Erythroblast (primary cell): ENCODE measurements at places on chromosomes 6 and 20.

DNA sequence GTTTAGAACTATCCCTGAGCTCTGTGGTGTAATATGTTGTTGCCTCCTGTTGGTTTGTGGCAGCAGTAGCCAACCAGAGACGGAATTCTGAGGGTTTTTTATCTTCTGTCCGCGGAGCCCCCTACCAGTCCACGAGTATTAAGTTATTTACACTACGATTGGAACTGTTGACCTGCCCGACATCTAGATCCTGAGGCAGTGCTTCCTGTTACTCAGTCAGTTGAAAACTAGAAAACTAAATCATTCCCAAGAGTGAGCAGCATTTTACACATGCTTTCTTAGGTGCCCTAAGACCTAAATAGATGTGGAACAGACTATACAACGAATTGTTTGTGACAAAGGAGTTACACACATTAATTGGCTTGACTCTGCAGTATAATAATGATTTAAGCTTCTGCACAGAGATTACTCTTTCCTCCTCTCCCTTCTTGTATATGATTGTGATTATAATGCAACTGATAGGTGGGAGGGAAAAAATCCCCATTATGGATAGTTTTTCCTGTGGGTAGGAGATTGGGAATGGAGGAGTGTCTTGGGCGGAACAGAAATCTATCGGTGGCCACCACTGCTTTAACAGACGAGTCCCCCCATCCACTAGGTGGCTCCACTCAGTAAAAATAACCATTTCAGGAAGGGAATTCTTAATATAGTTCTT lies 1.7 kb downstream of the LOC128125822 start:
- DNase-seq, result peak; percentile 75

GRCh38 chr6:28589234-28589956 lies 63.7 kb downstream of the GPX5 start:
- DNase-seq, result peak; percentile 63

DNA sequence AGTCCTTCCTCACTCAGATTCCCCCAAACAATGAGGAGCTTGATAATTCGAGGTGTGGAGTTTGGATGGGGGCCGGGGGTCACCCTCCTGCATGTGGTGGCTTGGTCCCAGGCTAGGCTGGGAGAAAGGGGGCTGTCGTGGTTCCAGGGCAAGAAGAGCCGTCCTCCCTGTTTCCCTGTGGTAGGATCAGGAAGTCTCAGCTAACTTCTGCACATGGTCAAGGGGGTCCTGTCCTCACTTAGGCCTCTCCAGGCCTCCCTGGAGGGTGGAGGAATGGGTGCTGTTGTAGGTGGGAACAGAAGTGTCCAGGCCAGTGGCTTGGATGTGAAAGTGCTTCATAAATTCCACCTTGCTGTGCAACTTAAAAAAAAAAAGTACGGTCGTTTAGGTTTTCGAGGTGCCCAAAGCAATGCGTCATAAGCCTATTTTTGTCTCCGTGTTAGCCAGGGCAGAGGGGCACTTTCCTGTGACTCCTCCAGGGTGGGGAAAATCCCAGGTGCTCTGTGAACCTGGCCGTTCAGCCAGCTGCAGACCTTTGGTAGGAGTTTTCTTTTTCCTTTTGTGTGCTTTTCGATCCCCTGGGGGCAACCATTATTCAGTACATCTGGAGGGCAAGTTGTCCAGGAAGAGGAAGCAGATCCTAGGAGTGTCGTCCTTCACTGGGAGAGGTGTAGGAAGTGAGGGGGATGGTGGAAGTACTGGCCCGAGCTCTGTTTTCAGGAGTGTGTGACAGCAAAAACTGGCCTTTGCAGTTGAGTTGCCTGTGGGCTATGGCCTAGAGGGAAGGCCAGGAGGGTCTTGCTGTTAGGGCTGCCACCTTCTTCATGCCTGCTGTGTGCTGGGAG lies 9.6 kb downstream of the IGF2R start:
- no peak for DNase-seq

DNA sequence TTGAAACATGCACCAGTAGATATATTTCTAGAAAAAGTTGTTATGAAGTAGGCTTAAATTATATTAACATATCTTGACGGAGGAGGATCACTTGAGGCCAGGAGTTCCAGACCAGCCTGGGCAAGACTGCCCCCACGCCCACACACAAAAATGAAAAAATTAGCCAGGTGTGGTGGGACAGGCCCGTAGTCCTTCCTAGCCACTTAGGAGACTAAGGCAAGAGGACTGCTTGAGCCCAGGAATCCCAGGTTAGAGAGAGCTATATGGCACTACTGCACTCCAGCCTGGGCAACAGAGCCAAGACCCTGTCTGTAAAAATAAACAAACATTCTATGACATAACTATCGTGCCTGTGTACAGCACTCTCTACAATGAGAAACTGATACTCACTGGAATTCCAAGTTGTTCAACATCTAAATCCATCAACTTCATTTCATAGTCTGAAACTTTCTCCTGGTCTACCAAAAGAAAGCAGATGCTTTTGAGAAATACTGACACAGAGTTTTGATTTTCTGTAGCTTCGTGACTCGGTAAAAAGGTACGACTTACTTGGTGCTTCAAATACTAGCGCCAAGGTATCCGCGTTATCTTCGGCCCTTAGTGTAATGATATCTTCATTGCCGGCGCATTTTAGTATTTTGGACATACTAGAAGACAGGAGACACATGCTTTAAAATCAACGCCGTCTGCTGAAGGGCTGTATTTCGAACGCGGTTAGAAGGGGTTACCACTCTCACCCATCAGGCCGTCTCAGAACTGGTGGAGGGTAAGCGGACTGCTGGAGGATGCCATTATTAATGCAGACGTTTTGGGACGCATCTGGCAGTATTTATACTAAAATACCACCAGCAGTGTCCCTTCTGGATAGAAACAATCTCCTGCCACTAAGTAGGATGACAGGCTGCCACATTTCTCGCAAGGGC lies 1.3 kb downstream of the PCNA start:
- peak; percentile 74 for DNase-seq

DNA sequence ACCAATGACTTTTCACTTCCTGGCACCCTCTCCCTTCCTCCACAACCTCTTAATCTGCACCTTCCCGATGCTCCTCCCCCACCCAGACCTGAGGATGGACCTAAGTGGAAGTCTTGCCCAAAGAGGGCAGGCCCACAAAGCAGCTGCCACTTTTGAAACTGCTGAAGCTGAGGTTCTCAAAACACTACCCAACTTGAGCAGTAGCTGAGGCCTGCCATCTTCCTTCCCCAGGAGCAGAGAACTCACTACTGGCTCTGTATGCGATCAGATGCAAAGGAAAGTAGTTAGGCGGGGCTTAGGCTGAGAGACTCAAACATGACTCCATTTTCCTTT lies 1.5 kb downstream of the HM13 start:
- peak; percentile 19 for DNase-seq

GRCh38 chr20:38680500-38681306 lies 43.6 kb upstream of the SLC32A1 start:
- DNase-seq, result peak; percentile 48

- no peak for DNase-seq
Observed at GRCh38 chr6:73108949-73109348, 116.3 kb downstream of the KHDC1L start.

- no peak for DNase-seq
Observed at GRCh38 chr6:116933485-116933884, 56.4 kb downstream of the RFX6 start.

DNA sequence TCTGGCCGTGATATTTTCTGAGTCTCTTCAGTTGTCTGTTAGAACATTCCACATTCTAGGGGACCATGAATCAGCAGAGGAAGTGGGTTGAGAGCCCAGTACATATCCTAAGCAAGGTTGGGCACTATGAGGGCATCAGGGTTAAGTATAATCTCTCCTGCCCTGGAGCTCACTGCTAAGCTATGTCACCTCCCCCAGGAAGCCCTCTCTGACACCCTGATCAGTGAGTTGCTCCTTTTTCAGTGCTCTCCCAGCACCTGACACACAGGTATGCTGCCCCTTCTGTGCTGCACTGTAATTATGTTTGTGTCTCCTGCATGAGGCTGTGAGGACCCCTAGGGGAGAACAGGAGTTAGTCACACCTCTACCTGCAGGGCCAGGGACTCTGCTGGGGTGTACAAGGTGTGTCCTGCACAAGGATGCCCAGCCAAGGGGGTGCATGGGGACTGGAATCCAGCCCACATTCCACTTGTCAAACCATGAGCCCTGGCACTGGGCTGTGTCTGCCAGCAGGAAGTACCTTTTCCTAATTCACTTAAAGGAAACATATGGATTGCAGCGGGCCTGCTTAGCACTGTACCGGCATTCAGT lies 3.9 kb downstream of the RAB44 start:
- no peak for DNase-seq

GRCh38 chr20:58810116-58810878 lies 40.4 kb downstream of the GNAS-AS1 start:
- DNase-seq, result no peak

- DNase-seq, result peak; percentile 90
Observed at GRCh38 chr6:90296341-90297114, at the start of gene BACH2. Gene BACH2 (minus strand): TSS chr6:90296843. CDS start chr6:90008844, 287,999 bp downstream.

DNA sequence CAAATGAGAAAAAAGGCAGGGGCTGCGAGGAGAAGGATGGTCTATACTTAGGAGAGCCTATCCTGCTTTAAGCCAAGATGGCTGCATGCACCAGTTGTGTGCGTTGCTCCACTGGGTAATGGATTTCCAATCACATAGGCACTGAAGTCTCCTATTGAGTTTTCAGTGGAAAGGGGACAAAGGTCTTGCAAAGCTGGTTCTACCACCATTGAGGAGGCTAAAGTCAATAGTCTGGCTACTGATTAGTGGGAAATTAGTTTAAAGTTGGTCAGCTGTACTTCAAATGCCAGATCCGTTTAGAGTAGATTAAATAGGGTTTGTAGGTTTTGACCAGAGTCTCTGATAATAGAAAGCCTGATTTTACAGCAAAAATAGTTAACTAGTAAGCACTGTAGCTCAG lies 104.9 kb downstream of the SESN1 start:
- no peak for DNase-seq

DNA sequence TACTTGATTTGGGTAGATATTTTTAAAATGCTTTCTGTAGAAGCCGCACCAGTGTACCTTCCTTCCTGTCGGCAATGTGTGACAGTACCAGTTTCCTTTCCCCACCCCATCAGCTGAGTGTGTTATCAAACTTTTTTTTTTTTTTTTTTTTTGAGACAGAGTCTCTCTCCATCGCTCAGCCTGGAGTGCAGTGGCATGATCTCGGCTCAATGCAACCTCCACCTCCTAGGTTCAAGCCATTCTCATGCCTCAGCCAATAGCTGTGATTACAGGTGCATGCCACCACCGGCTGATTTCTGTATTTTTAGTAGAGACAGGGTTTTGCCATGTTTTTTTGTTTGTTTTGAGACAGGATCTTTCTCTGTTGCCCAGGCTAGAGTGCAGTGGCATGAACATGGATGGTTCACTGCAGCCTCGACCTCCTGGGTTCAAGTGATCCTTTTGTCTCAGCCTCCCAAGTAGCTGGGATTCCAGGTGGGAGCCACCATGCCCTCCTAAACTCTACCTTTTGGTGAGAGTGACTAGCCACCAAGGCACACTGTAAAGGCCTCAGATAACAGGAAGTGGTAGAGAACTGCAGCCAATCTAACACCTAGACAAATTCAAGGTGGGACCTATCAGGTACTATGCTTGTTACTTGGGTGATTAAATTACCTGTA lies 26.5 kb upstream of the ZBTB22 start:
- DNase-seq, result no peak

DNA sequence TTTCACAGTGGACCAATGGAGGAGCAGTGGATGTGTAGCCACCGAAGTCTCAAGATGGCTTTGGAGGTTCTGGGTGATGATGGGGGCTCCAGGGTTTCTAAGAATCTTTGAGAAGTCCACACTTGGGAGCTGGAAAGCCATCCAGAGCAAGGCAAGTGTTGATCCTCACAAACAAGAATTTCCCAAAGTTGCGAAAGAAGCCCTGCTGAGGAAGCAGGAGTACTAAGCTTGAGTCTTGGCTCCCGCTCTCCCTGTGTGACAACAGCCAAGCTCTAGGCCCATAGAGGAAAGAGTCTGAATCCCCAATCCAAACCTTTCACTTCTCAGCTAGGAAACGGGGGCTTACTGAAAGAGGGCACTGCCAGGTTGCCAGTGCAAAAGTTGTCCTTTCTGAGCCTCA lies 106.0 kb downstream of the EDN3 start:
- no peak for DNase-seq

- DNase-seq, result no peak
Observed at GRCh38 chr20:10170261-10170660, 48.4 kb upstream of the SNAP25 start.

GRCh38 chr6:160379466-160379865 lies 31.3 kb downstream of the SLC22A3 start:
- no peak for DNase-seq

GRCh38 chr6:35417979-35418661 lies 34.0 kb upstream of the FANCE start:
- DNase-seq, result no peak

DNA sequence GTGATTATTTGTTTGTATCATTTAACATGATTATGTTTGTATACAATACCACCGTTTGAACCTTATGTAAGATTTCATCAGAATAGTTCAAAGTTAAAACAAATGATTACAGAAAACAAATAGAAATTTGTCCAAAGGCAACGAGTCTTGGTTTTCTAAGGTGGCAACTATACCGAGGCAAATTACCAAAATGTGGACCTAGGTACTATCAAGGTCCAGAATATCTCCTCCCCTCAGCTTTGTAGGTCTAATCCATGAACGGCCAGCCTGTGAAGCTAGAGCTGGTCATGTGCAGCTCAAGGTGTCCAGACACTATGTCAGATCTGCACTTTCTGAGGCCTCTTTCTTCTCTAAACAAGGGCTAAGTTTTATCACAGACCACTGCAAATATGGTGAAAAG lies 151.7 kb upstream of the BEND3 start:
- DNase-seq, result peak; percentile 3

GRCh38 chr6:38459291-38459690 lies 180.4 kb downstream of the BTBD9 start:
- no peak for DNase-seq

GRCh38 chr6:131470534-131470933 lies 102.5 kb upstream of the ARG1 start:
- DNase-seq, result no peak

DNA sequence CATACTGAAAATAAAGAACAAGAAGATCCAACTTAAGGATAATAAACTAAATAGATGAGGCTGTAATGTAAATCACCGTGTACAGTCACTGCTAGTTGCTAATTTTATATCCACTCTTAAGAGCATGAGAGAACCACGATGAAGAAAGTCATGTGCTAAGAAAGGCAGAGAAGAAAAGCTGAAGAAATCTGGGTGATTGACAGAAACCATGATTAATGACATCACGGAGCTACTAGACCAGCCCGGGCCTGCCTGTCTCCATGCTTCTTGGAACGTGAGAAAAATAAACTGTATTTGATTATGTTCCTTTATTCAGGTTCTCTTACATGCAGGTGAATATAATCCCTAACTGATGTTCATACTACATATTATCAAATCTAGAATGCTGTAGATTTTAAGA lies 84.2 kb upstream of the E2F3 start:
- no peak for DNase-seq
